ENCODE measurements at places on chromosomes 2 and 18. TPM values are rescaled to one million over a fixed set of nuclear protein-coding genes. Genes with fewer than 3 reads are reported as not detected.

Gene SCG2
- not detected for total RNA-seq

Gene XDH
- total RNA-seq = under 0.01 TPM

Gene ZNF2
- total RNA-seq = 5.1 TPM

Gene FAM161A
- 4.1 TPM for total RNA-seq

Gene NYAP2
- total RNA-seq = not detected

Gene CCDC85A
- 15.4 TPM for total RNA-seq

Gene TMEM178A
- 0.80 TPM for total RNA-seq

Gene FAM237A
- total RNA-seq = not detected

Gene SAG
- not detected for total RNA-seq

Gene MOGAT1
- total RNA-seq = not detected

Gene NT5DC4
- total RNA-seq = not detected

Gene HMSD
- total RNA-seq = 0.27 TPM

Gene OTOF
- under 0.01 TPM for total RNA-seq

Gene AGXT
- total RNA-seq = not detected

Gene C2orf80
- total RNA-seq = not detected

Gene TDRD15
- under 0.01 TPM for total RNA-seq

Gene RGPD4
- total RNA-seq = not detected

Gene ALLC
- not detected for total RNA-seq

Gene CROCC2
- not detected for total RNA-seq

Gene SMPD4
- total RNA-seq = 29.5 TPM

Gene MPP4
- 15.8 TPM for total RNA-seq

Gene FIGLA
- not detected for total RNA-seq

Gene EMILIN1
- 9.8 TPM for total RNA-seq

Gene ADAM17
- 70.3 TPM for total RNA-seq

Gene TSGA10
- 2.7 TPM for total RNA-seq

Gene SERPINB11
- total RNA-seq = not detected

Gene LRATD1
- total RNA-seq = 0.13 TPM

Gene LDLRAD4
- 1.6 TPM for total RNA-seq

Gene MYO1B
- 84.6 TPM for total RNA-seq

Gene ACYP2
- 5.7 TPM for total RNA-seq

Gene ITGB6
- total RNA-seq = 0.13 TPM

Gene CLHC1
- total RNA-seq = 9.7 TPM

Gene BCL2
- total RNA-seq = 2.6 TPM

Gene LAMA1
- under 0.01 TPM for total RNA-seq

Gene DNAH6
- total RNA-seq = under 0.01 TPM

Gene ZAP70
- total RNA-seq = under 0.01 TPM

Gene RELCH
- 44.4 TPM for total RNA-seq

Gene ELP2
- 94.7 TPM for total RNA-seq

Gene SELENOI
- 30.3 TPM for total RNA-seq

Gene DCDC2C
- not detected for total RNA-seq

Gene GPR155
- total RNA-seq = 2.3 TPM

Gene SLC4A5
- total RNA-seq = 0.80 TPM

Gene SIX3
- not detected for total RNA-seq

Gene STARD6
- total RNA-seq = not detected

Gene ABCA12
- total RNA-seq = under 0.01 TPM
